ENCODE measurements at places on chromosomes 2 and 18.
A peak's percentile ranks its signal among the peaks of the same experiment; 100 is the strongest.

GRCh38 chr2:45220227-45220626 lies 211.0 kb upstream of the SIX2 start:
- DNase-seq, result no peak

GRCh38 chr2:147845411-147845971 lies 662 bp downstream of the ACVR2A start:
- no peak for DNase-seq

GRCh38 chr2:120559401-120559800 lies 176.3 kb upstream of the GLI2 start:
- DNase-seq, result no peak

DNA sequence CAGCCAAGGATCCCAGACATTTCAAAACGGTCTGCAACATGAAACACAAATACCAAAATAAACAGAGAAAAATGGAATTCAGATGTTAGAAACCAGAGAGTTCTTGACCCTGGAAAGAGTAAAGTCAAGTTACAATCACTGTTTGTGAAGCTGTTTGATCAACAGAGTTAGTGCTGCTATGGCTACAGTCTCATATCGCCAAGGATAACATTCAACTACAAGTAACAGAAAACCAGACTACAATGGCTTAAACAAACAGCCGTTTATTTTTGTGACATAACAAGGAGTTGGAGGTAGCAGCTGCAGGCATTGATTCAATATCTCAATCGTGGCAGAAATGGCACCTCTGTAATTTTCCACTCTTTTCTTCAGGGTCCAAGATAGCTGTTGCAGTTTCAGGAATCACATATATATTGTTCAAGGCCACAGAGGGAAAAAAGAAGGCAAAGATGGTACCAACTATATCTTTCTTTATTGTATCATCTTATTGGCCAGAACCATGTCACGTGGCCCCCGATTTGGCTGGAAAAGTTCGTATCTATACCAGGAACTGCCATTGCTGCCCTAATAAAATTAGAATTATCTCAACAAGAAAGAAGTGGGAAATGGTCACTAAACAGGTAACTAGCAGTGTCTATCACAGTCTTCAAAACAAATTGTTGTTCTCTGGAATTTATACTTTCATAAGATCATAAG lies 17.7 kb upstream of the HNRNPLL start:
- DNase-seq, result no peak

- DNase-seq, result no peak
These were observed 167.4 kb downstream of the THSD7B start for GRCh38 chr2:136932700-136933099.

- DNase-seq, result no peak
These were observed 259.1 kb downstream of the TWIST2 start for GRCh38 chr2:239106966-239107365.

DNA sequence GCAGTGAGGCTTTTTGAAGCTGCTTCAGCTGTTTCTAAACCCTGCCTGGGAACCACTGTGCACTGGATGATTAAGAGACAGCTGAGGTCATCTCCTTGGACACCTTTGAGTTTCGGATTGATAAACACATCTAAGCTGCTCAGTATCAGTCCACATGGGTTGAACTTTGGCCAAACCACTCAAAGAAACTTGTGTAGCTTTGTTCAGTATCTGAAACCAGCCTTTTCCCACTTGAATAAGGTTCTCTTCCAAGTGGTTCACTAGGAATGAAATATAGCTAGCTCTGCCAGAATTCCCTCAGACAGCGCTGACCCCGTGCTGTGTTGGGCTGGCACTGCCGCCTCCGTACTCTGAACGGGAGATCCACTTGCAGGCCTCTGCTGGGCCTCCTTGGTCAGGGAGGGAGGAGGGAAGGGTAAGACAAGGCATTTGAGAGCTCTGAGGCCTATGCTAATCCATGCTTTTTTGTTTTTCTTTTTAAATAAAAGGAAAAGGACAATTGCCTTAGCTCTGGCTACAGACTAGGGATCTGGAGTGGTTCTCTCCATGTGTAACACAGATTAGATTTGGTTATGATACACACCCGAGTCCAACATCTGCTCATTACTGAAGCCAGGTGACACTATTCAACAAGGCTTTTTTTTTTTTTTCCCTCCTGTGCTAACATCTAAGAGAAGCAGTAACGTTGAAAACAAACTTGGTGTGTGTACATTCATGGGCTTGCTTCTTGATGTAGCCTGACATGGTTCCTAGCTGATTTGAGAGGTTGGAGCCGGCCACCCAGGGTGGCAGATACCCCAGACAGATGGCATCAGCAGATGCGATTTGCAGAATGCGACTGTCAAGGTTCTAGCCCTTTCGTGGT lies 67.7 kb downstream of the NCK2 start:
- DNase-seq, result no peak

DNA sequence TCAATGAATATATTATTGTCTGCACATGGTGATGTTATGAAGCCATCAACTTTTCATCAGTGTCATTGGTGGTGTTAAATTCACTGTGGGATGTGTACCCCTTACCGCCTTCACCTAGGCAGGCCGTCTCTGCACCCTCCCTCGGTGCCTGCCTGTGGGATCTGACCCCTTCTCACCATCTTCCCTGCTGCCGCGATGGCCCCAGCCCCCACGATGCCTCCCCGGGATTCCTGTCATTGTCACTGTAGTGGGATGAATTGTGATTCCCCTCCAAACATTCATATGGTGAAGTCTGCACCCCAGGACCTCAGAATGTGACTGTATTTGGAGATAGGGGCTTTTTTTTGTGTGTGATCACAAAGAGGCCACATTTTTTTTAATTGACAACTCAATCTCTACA lies 198.3 kb upstream of the HS6ST1 start:
- DNase-seq, result no peak

- DNase-seq, result no peak
These were observed 231.5 kb downstream of the TTC32 start for GRCh38 chr2:19670303-19670702.

DNA sequence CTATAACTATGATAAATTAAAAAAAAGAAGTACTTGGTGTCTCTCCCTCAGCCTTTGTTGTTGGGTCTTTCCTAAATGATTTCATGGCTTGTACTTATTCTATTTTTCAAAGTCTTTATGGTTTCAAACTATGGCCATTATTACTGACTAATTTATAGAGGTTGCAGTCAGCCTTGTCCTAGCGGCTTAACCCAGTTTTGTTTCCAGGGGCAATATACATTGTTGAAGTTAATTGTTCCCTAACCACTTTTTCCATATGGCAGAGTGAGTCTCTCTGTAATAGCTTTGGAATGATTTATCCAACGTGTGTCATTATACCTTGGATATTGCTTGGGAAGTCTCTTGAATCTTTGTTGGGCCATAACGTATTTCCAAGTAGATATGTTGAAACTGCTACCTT lies 408.8 kb downstream of the HRH4 start:
- DNase-seq, result no peak

- DNase-seq, result no peak
These were observed 114.3 kb downstream of the PRKCE start for GRCh38 chr2:45765728-45766254.

GRCh38 chr2:190847504-190848081 lies 33.0 kb upstream of the GLS start:
- DNase-seq, result no peak

- DNase-seq, result no peak
These were observed 1675.9 kb upstream of the CELF4 start for GRCh38 chr18:39241534-39241933.

GRCh38 chr18:55272510-55273243 lies 313.4 kb upstream of the CCDC68 start:
- no peak for DNase-seq

- no peak for DNase-seq
These were observed 15.1 kb upstream of the NMUR1 start for GRCh38 chr2:231545105-231545902.

DNA sequence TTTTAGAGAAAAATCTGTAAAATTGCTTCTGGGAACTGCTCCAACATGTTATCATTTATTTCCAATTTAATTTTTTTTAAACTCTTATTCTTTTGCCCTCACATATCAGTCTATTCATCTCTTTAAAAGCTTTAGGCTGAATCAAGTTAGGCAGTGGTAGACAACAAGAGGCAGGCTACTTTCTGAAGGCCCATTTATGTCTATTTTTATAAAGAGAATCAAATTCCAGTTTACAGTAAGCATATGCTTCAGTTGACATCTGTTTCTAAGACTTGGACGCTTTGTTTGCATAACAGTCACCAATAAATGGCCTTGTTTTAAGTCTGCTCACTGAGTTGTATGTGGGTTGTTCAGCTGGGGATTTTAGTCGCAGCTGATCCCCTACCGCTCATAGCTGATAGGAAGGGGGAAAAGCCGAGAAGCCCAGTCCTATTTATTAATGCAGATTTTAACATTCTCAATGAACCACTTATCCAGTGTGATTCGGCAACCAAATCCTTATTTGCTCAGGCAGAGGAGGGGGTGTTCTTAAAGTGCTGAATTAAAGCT lies 260.4 kb upstream of the SIX3 start:
- DNase-seq, result peak; percentile 50

DNA sequence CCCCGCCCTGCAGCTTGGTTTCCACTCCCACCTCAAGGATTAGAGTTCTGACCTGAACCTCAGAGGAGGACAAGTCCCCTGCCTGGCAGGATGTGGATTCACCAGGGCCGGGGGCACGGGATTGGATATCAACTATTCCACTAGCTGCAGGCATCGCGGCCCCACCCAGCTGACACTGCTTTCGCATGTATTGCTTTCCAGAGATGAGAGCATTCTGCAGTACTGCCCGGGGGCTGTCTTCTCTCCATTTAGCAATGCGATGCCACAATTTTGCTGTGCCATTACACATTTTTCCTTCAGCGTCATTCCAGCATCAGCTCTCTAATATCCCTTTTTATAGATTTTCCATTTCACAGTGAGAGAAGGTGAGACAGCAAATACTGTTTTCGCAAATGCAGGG lies 42.0 kb downstream of the CTIF start:
- no peak for DNase-seq

GRCh38 chr2:105496271-105496670 lies 97.4 kb upstream of the FHL2 start:
- no peak for DNase-seq

DNA sequence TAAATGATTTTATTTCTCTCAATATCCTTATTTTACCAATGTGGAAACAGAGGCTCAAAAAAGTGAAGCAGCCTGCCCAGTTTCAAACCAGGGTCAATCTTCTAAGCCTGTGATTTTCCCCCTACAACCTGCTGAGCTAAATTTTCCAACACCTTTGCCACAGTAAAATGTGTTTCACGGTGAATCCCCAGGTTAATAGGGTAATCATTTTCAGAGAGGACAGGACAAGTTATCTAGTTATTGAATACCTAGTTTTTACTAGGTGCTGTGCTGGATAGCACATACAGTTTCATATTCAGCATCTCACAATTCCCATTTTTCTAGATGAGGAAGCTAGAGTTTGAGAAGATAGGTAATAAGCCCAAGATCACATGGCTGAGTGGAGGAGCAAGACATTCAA lies 236.6 kb downstream of the PTH2R start:
- no peak for DNase-seq

DNA sequence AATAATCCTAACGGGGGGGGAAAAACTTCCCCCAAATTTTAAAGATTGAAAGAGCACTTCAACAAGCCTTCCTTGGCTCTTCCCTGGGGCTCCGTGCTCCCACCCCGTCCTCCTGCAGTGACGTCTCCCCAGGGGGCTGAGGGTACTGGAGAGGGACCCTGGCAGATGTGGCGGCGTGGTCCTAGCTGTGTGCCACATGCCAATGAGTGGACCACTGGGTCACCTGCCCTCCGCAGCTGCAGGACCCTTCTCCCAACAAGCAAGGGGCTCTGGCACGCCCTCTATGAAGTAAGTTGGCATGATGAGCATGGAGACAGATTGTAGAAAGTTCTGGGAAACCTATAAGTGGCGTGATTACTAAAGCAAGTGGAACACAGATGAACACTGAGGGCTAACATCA lies 46.7 kb downstream of the PXDN start:
- DNase-seq, result no peak

- DNase-seq, result no peak
These were observed 942.8 kb upstream of the PIK3C3 start for GRCh38 chr18:41012194-41012593.

DNA sequence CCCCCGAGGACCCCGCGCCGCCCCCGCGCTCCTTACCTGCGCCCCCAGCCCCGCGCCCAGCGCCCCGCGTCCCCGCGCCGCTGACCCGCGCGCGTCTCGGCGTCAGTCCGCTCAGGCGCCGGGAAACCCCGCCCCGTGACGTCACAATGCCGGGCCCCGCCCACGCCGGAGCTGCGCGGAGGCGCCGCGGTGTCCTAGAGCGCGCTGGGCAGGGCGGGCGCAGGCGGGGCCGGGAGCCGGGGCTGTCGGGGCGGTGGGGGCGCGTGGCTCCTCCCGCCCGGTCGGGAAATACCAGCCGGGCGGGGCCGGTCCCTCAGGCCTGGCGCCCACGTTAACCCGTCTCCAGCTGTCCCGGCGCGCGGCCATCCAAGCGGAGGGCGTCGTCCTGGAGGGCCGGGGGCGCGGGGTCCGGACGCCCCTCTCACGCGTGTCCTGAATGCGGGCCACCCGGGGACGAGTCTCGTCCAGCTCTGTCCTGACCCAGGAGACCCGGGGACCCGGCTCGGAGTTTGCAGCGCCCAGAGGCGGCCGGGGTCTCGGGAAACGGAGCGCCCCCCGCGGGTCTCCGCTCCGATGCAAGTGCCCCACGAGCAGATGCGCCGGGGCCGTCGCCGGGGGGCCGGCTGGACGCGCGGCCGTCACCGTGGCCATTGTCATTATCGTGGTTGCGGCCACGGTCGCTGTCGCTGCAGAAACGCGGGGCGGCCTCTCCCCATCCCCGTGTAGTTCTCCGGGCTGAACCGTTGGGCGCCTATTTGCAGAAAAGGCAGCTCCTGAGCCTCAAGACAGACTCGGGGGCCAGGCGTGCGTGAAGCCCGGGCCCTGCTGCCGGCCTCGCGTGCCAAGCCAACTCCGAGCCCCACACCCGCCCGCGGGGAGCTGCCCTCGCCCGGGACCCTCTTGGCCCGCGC lies at the start of gene SLC66A2:
Gene SLC66A2 (minus strand): TSS at position 109 of the 911 bp plus-strand sequence. CDS start 727 bp downstream, outside the sequence.
- no peak for DNase-seq

DNA sequence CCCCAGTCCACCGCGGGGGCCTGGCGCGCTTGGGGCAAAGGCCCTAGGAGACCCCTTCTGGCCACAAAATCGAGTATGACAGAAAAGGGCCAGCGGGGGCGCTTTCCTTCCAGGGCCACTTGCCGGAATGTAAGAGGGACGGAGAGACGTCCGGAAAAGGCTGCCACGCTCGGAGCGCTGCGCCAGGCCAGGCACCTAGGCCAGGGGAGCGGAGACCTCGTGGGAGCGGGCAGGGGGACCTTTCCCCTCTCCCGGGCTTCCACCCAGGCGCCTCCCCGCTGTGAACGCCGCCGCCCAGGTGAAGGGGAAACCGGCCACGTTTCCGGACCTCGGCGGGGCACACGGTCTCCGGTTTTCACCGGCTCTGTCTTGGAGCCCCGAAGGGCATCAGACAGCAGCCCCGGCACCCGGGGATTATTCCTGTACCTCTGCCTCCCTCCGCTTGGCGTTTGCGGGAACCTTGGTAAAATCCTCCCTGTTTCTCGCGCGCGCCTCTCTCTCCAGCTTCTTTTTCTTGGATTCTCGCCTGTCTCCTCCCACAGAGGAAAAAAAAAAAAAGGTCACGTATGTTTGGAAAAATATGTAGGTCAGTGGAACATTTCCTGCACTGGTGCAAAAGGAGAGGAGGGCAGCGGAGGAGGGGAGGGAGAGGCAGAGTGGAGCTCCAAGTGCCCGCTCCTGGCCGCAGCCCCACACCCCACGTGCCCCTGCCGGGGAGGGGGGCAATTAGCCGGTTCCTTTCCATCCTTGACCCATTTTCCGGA lies 1.2 kb upstream of the NPAS2 start:
- DNase-seq, result no peak
